CD4-positive, alpha-beta T cell treated with Interleukin-2 at 100 ng/mL for 4 hours (primary cell): ENCODE measurements at places on chromosomes 11 and 22.
A peak's percentile ranks its signal among the peaks of the same experiment; 100 is the strongest.

- no peak for DNase-seq
These were observed 22.6 kb downstream of the BCR start for GRCh38 chr22:23202812-23203451.

DNA sequence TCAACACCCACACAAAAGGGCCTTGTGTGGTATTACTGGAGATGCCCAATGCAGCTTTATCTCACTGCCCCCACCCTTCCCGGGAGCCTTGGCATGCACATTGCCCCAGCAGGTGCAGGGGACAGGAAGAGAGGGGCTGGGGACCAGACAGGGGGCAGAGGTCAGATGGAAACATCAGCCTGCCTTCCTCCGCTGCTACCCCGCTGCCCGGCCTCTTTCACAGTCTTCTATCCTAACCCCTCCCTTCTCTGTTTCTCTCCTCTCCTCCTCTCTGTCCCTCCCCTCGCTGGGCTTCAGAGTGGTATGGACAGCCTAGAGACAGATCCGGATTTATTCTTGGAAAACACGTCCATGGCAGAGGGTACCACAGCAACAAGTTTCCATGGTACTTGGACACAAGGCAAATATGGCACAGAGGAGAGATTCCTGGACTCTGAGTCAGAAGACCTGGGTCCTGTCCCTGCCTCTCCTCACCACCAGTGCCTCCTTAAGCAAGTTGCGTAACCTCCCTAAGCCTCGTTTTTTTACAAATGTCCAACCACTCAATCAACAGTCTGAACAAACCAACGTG lies 8.3 kb upstream of the IGSF9B start:
- DNase-seq = no peak

DNA sequence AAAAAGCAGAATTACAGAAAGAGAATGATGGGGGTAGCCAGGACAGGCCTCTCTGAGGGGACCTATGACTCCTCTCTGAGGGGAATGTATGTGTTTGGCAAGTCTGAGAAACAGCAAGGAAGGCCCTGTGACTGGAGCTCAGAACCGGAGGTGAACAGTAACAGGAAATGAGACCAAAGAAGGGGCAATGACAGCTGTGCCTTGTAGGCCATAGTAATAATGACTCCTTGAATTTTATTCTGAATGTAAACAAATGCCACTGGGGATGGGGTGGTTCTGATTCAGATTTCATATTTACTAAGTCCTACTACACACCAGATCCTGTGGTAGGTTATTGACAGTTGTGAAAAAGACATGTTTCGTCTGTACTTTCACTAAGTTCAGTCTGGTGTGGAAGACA lies 52.8 kb upstream of the APOA1 start:
- peak; percentile 23 for DNase-seq

DNA sequence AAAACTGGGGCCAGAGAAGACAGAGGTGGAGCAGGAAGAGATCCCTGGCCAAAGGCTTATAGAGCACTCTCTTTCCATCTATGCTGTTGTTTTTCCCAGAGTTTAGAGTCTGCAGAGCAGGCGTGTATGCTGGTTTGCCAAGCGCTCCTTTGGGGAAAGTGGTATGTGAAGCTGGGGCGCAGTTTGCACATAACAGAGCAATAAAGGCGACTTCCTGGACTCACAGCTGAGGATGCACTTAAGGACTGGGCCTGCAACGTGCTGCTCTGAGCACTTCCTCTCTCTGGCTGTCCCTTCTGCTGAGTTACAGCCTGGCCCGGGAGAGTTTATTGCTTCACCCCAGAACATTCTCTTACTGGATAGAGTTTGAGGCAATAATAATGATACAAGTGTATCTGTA lies 41.7 kb downstream of the THAP12 start:
- peak; percentile 8 for DNase-seq

DNA sequence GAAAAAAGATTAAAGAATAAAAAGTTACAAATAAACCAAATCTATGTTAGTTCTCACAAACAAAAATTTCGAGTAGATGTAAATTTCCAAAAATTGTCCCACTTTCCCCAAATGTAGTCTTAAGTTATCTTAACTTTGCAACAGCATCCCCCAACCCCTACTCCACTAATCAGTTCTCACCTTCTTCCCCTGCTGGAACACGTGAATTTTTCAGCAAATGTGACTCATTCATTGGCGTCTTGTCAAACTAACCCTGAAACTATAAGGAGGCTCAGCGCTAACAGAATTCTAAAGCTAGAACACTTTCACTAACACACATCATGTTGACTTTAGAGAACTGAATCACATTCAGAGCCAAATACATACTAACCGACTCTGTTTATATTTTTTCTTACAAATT lies 46.1 kb downstream of the PHF21A start:
- no peak for DNase-seq

DNA sequence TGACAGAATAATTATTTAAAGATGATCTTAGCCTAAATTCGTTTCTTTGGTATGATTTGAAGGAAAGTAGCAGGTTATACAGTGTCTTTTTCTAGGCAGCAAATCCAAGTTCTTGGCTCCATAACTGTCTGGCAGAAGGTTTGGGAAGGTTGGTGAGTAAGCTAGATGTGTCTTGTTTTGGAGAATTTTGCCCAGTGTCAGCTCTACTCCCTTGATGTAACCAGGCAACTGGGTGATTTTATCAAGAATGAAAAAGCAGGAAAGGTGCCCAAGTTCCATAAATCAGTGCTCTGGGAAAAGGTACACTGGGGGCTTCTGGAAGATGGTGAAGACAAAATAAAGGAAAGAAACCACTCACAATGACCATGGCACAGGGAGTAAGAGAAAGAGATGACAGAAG lies 71.5 kb upstream of the USP47 start:
- DNase-seq = no peak

DNA sequence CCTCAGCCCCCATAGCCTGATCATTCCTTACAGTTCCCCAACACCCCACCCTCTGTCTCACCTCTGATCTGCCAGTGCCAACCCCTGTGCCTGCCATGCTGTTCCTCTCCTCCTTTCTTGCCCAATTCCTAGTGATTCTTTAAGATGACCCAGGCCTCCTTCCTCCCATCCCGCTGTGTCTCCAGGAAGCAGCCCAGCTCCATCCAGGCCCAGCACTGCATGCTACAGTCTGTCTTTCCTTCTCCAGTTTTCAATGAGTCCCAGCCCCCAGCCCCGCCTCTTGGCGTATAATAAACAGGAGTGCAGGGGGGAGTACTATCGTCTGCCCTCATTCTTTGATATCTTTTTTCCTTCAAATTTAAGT lies 12.3 kb downstream of the LTBP3 start:
- DNase-seq = no peak

DNA sequence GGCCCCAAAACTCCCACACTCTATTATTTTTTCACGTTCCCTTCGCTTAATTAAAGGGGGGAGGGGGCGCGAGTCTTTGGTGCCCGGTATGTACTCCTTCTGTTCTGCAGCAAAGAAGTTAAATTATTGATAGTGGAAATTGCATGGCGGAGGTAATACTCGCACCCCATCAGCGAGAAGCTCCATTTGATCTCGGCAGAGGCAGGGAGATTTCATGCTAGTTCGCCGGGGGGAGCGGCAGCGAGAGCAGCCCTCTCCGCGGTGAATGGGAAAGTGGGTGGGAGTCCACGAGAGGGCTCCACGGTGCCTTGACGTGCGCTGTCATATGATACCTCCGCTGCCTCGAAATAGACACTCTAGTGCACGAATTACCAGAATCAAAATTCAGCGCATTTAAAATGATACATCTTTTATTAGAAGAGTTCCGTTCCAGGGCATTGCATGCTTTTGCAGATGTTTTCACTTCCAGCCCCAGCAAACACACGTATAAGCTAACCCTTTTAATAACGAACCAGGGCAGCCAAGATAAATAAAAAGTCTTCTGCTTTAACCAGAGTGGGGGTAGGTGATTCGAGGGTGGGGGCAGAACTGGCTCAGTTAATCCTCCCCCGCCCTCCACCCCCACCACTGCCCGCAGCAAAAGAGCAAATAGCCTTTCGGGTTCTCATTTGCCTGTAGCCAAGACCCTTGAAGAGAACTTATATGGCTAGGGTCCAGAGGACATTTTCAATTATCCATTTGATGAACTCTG lies 1.3 kb upstream of the BDNF start:
- no peak for DNase-seq

DNA sequence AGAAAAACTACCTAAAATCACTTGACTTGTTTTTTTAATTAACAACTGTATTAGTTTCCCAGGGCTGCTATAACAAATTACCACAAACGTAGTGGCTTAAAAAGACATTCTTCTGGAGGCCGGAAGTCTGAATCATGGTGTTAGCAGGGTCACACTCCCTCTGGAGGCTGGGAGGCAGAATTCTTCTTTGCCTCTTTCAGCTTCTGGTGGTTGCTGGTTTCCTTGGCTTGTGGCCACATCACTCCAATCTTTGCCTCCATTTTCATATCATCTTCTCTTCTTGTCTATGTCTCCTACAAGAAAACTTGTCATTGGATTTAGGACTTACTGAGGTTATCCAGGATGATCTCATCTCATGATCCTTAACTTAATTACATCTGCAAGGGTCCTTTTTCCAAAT lies 7.4 kb upstream of the INCENP start:
- DNase-seq = no peak

- no peak for DNase-seq
These were observed 21.9 kb downstream of the HTR3B start for GRCh38 chr11:113926273-113927197.

DNA sequence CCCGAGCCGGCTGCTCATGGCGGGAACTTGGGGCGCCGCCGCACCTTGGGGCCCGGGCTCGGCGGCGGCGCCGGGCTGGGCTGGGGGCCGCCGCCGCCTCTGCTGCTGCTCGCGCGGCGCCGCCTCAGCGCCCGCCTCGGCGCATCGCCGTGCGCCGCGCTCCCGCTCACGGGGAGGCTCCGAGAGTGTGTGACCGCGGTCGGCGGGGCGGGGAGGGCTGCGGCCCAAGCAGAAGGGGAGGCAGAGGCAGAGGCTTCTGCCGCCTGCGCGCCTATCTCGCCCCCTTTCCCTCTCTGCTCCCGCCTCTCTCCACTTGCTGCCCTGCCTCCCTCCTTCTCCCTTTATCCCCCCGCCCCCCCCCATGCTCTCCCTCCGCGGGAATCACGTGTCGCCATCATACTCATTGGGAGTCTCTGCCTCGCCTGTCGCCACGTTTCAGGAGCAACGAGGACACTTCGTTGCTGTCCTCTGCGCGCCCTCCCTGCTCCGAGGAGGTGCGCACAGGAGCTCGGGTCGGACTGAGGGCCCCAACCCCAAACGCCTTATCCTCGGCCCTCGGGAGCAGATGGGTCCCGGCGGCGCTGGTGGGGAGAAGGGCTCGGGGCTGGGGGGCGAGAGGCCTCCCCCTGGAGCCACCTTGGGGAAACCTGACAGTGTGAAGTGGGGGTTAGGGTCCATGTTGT lies at the start of gene GUCY1A2:
TSS of gene GUCY1A2 (minus strand) at position 258 of the 683 bp plus-strand sequence. CDS start 421 bp downstream, outside the sequence.
- no peak for DNase-seq

- DNase-seq = no peak
These were observed 28.4 kb upstream of the ARFGAP3 start for GRCh38 chr22:42885446-42885845.

GRCh38 chr11:70788248-70789022 lies 390.1 kb downstream of the CTTN start:
- no peak for DNase-seq

- DNase-seq = no peak
These were observed 375.6 kb downstream of the LARGE1 start for GRCh38 chr22:33544707-33545106.

- DNase-seq = no peak
These were observed 274.9 kb downstream of the TENM4 start for GRCh38 chr11:79165908-79166307.

DNA sequence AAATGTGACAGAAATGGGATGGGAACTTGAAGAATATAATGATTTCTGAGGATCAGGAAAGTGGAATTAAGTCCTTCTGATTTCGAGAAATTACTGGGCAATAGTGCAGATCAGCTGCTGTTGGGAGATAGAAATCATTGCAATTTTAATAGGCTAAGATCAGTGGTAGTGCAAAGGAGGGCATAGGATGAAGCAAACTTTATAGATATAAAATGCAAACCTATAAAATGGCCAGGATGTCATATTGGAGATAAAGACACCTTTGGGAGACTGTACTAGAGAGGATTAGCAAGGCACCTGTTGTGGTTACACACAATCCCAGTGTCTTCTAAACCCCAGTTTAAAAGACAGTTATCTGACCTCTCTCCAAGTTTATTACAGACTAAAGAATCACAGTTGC lies 6.5 kb upstream of the MS4A7 start:
- no peak for DNase-seq

GRCh38 chr11:100890789-100891188 lies 203.7 kb downstream of the ARHGAP42 start:
- no peak for DNase-seq

DNA sequence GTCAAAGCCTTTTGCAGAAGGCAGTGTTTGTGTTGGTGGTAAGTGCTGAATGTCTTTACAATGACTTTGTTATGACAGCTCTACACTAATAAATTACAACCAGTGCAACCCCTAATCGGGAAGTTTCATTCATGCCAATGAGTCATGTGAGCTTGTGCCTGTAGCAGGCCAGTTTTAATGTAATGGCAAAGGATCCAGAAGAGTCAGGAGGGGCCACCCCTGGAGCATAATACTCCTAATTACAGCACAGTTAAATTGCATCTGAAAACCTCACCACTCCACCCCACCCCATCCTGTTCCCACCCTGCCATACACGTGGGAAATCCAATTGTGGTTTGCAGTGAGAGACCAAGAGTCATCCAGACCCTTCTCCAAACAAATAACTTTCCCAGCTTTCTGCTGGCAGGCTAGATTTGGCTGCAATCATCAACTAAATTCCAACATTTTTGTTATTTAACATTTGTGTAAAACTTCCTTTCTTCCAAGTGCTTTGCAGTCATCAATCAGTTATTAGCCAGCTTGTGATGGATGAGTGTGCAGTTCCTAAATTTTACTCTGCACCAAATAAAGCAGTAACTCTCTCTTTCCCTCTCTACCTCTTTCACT lies 277.3 kb upstream of the FAT3 start:
- DNase-seq = no peak

GRCh38 chr22:24728790-24729637 lies 45.5 kb downstream of the PIWIL3 start:
- no peak for DNase-seq

DNA sequence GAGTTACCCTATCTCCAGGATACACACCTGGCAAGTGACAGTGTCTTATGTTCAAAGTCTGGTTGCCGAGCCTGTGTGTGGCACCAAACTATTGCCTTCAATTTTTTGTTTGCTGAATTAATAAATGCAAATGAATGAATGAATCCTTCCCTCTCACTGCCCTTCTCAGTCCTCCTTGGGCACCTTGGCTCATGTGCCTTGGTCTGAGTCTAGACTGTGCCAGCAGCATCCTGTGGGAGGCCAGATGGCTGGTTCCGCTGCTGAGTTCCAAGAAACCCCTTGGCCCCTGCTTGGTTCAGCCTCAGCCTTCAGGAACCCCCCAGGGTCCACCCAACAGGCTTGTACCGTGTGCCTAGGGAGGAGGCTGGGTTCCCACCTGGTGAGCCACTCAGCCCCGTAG lies 31.0 kb downstream of the TOB2 start:
- no peak for DNase-seq

- no peak for DNase-seq
These were observed 3.9 kb downstream of the TMEM134 start for GRCh38 chr11:67465189-67465510.

- DNase-seq = no peak
These were observed 15.8 kb upstream of the MOB2 start for GRCh38 chr11:1502168-1502953.

GRCh38 chr11:13304655-13305335 lies 27.2 kb downstream of the BMAL1 start:
- no peak for DNase-seq

- no peak for DNase-seq
These were observed 142.4 kb downstream of the MPPED1 start for GRCh38 chr22:43554259-43554636.

GRCh38 chr11:10758957-10759356 lies 7.9 kb downstream of the CTR9 start:
- DNase-seq = no peak

GRCh38 chr22:30023099-30023660 lies 57.1 kb upstream of the HORMAD2 start:
- DNase-seq = no peak
